ENCODE measurements at places on chromosomes 11 and 22.

DNA sequence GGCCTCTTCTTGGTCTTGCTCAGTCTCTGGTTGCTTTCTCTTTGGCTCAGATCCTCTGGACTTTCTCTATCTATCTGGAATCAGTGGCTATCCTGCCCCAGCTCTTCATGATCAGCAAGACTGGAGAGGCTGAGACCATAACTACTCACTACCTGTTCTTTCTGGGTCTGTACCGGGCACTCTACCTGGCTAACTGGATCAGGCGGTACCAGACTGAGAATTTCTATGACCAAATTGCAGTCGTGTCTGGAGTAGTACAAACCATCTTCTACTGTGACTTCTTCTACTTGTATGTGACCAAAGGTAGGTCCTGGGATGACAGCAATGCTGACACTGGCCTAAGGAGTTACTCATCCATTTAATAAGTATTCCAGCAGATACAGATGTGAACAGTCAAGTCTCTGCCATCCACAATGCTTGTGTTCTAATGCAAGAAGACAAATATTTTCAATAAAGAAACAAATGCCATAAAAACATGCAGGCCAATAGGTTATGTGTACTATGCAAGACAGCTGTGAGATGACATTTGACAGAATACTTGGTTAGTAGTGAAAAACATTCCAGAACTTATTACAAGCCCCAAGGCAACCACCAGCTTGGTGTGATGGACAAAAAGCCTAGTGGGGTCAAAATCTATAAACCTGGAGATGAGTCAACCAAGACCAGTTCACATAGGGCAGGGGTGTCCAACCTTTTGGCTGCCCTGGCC lies 13.4 kb downstream of the KDELR3 start:
- DNase-seq: no peak

GRCh38 chr22:25060522-25061071 lies 108.1 kb downstream of the KIAA1671 start:
- no peak for DNase-seq

DNA sequence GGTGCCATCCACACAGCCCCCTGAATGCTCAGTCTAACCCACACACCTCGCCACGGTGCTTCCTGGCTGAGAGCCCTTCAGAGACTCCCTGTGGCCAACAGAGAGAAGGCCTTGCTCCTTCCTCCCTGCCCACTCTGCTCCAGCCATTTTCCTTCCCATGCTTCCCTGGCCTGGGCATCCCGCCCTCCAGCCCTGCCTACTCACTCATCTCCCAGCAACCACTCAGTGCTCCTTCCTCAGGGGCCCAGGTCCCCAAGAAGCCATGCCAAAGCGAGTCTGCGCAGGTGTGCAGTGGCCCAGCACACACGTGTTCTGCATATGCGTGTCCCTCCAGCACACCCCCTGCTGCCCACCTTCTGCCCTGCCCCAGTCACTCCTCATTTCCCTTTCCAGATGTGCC lies 56.4 kb downstream of the NECTIN1 start:
- no peak for DNase-seq

GRCh38 chr22:37564111-37564711 lies 3.9 kb downstream of the CDC42EP1 start:
- no peak for DNase-seq

- no peak for DNase-seq
Measured at GRCh38 chr11:32434356-32435151, 785 bp downstream of the WT1 start.

DNA sequence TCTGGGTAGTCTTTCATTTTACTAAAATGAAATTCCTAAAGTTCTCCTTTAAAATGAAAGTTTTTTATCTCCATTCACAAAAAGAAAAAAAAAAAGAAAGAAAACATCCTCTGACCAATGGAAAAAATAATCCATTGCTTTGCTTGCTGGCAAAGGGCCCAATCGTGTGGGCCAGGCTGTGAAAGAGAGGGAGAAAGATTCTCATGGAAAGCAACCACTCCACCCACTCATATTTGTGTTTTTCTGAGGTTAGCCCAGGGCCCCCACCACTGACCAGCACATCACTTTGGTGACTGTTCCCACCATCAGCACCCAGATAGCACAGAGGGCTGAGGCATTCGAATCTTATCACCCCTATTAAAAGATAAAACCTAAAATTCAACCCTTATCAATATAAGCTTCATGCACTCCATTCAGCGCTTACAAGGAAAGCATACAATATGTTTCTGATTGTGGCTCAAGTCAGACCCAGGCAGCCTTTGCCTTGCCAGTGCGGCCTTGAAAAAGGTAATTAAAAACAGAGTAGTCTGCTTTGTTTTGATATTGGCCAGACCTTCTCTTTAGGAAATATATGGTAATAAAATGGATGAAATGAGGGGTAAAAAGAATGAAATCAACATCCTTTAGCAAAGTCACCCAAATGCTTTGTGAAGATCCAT lies 192.8 kb downstream of the ETS1 start:
- no peak for DNase-seq

DNA sequence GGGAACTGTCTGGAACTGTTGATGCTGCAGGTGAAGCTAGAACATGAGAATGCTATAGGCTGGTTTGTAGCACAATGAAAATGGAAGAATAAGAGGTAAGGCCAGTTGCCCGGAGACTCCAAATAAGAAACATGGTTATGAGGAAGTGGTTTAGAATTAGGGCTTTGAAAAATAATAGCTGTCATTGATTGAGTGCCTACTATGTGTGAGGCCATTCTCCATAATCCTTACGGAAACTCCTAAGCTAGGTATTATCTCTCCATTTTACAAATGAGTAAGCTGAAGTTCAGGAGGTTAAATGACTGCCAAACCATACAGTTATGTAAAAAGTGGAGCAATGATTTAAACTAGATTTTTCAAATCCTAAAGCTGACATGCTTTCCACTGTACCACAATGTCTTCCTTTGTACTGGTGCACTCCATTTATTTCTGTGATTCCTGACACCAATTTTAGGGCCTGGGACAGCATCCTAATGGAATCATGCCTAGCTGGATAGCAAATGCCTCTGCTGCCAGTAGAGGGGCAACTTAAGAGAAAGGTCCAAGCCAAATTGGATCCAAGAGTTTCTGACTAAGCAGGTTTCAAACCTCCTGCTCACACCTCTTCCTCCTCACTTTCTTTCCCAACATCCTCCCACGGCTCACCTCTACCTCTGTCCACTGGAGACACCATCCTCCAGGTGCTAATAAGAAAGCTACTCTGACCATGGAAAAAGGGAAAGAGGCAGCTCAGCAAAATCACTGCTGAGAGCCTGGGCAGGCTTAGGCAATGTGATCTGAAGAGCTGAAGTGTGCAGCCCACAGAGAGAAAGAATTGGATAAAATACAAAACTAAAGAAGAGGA lies 46.9 kb upstream of the PICALM start:
- DNase-seq: no peak

DNA sequence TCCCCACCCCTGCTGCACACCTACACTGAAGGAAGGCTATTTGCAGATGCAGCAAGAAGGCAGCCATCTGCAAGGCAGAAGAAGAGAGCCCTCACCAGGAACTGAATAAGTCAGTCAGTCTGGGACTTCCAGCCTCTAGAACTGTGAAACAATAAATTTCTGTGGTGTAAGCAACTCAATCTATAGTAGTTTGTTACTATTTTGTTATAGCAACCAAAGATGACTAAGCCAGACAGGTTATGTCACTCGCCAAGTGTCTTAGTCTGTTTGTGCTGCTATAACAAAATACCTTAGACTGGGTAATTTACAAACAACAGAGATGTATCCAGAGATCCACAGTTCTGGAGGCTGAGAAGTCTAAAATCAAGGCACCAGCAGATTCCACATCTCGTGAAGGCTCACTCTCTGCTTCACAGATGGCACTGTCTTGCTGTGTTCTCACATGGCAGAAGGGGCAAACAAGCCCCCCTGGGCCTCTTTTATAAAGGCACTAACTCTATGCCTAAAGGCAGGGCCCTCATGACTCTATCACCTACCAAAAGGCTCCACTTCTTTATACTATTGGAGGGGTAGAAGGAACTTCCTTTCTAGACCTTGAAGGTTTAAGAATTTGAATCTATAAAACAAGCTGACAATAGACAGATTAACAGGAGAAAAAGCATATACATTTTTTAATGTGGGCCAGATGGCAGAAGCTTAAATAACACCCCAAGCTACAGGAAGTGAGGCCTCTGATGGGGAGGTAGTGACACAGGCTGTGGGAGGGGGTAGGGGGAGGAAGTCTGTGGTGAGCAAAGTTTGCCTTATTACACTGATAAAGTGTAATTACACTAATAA lies 12.3 kb downstream of the APOL6 start:
- DNase-seq: no peak

- no peak for DNase-seq
Measured at GRCh38 chr11:95680169-95680929, 109.2 kb downstream of the FAM76B start.

DNA sequence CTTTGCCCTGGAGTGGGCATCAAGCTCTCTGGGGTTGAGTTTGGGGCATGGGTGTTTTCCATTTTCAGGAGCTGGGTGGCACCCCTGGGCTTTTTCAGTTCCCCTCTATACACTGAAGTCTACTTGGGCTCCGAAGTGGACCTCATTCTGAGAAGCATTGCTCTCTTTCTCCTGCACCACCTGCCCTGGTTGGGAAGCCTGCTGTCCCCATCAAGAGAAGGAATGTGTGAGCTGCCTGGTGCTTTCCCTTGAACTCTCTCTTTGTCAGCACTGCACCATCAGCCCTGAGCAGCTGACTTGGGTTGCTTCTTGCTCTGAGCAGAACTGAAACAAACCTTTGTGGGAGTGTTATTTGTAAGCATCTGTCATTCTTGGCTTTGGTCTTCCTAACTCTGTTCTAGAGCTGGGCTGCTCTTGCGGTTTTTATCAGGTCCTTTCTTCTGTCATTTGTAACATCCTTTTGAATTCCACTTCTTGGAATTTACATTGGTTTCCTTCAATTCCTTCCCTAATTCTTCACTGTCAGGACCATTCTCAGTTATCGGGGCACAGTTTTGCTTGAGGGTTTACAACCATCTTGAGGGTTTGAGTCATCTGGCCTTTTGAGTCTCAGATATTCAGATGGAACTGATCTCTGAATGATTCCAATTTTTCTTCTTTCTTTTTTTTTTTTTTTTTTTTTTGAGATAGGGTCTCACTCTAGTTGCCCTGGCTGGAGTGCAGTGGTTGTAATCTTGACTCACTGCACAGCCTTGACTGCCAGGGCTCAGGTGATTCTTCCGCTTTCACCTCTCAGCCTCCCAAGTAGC lies 20.5 kb downstream of the UBE2L3 start:
- DNase-seq: no peak

DNA sequence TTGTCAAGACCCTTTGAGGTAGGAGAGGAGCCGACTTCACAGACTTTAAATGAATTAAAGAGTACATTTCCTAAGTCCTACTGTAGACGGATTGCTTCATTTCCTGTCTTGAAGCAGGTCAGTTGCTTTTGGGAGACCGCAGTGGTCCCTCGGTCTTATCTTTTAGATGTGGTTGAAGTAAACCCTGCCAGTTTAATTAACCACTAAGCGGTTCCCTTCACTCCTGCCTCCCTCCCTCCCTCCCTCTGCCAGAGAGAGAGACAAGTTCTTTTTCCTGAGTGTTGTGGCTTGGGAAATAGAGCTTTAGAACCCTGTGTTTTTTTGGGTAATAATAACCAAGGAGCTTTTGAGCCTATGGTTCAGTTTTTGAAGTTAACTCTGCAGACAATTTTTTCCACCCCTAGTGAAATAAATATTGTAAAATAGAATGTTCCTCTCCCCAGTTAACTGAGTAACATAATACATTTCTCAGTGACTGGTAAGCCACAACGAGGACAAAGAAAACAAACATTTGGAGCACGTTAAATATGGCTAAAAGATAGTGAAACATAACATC lies 147.5 kb downstream of the LDLRAD3 start:
- no peak for DNase-seq

DNA sequence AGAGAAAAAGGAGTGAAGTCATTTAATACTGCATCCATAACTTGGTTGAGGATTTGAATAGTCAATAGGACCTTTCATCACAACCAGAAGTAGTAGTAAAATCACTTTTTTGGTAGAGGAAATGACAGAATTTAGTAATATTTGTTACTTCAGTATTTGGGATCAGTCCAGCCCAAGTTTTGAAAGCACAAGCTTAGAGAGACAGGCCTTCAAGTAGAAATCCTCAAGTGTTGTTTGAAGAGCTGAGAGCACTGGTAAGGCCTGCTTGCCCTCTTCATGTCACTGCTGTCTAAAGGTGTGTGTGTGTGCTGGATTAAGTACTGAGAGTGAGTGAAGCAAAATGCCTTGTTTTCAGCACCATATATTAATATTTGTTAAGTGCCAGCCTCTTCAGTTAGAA lies 137.3 kb downstream of the WNT11 start:
- DNase-seq: no peak

- no peak for DNase-seq
Measured at GRCh38 chr11:27864091-27864491, 163.8 kb upstream of the BDNF start.

DNA sequence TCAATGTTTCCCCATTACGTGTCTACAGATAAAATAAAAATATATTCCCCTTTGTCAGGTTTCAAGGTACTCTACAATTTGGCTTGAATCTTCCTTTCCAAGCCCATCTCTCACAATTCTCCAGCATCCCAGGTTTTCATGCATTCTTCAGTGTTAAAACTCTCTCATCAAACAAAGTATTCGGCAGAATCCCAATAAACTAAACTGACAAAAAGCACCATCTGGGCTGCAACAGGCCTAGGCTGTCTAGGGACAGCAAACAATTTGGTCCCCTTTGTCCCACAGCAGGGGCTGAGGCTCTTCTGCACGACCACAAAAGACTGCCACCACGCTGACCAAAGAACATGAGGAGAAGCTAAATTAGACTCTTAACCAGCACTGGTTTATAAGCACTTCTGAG lies 159.4 kb downstream of the CADM1 start:
- no peak for DNase-seq

DNA sequence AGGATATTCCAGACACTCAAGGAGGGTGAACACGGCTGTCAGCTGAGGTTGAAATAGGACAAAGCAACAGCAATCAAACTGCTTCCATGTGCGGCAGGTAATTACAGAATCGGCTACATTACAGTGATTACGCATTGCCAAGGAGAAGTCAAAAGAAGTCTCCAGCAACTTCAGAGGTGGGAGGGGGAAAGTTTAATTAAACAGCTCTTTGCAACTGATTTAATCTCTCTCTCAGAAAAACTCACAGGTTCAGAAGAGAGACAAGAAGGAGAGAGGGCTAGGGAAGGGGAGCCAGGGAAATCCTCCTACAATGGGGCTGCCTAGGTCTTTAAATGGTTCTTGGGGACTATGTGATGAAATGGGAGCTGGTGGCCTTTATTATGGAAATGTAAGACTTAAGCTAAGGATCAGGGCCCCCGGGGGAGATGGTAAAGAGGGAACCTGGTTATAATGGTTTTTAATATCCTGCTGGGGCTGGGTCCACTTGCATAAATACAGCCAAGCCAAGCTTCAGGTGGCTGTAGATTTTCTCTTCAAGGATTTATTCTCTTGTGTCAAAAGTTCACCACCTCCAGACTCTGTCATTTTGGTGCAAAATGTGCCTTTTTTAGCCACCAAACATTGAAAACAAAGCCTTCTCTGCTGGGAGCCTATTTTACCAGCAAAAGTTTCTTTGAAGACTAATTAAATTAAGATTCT lies 354.7 kb upstream of the NARS2 start:
- DNase-seq: no peak

All from NCI-H187 (cell line).